H1 (cell line): ENCODE measurements at places on chromosomes 2 and 18.

DNA sequence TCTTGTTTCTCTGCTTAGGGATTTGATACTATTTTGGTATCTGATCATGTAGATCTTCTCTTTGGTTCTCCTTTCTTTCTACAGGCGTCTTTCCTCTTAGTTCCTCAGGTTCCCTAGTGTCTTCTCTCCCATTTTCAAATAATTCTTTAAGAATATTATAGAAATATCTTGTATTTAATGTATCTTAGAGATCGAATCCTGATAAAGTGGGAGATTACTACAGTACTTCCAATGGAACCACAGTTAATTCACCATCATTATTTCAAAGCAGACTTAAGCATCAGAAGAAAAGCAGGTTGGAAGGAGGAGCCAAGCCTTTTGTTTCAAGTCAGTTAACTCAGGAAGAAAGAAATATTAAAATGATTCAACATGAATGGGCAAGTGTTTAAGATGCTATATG is 1.1 kb upstream of the CHN1 start:
- DNase-seq = no peak

GRCh38 chr2:86021396-86022378 is 84.0 kb downstream of the POLR1A start:
- no peak for DNase-seq

DNA sequence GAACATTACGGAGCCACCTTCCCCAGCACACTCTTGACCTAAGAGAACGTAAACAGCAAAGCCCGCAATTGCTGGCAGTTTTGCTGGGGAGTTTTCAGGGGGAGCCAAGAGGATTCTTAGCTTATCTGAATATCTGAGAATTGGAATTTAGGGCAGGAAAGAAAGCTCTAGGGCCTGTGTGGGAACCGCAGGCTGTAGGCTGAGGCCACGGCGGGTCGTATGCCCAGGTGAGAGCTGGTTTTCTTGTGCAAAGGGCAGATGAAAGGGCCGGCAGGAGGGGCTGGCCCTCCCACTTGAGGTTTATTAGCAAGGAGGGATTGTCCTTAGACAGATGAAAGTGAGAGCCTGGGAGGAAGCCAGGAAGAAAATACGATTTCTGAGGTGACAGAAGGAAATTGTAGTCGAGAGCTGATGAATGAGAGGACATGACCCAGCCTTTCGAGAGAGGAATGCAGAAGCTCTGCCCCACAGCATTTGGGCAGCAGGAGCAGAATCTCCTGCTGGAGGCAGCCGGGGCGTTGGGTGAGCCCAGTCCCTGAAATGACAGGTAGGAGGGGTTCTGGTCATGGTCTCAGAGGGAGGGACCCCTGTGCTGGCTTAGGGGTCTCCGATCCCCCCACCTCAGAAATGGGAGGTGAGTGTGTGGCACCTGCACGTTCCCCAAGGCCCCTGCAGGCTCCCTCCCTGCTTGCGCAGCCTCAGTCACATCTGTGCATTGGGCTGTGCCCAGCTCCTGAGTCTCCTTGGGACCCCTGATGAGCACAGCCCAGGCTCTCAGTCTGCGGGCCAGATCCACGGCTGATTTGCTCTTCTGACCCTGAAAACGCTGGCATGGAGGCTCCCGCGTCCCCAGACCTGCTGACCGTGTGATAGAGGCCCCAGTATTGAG is 61.1 kb downstream of the CABLES1 start:
- no peak for DNase-seq

- no peak for DNase-seq
These were observed 1041.2 kb upstream of the CELF4 start for GRCh38 chr18:38606841-38607240.

GRCh38 chr2:99959261-99960014 is 183.0 kb downstream of the AFF3 start:
- no peak for DNase-seq

- DNase-seq = no peak
These were observed 19.1 kb downstream of the IL1R2 start for GRCh38 chr2:102010902-102011301.

DNA sequence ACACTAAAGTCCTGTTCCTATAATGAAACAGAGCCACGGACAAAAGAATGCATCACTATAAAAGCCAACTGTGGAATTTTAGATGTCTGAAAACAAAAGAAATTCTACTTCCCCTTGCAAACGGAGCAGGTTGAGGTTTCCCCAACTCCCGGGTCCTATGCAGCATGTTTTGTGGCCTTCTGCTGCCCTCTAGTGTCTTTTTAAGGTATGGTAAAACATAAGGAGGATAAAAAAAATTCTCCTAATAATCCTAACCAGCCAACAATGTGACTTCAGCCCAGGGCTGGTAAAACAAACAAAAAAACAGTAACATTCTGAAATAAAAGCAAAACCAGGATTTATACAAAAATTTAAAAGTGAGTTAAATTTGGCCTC is 539.5 kb downstream of the NRXN1 start:
- DNase-seq = peak; percentile 27

GRCh38 chr2:11874861-11875260 is 128.4 kb downstream of the LPIN1 start:
- DNase-seq = no peak

- DNase-seq = no peak
These were observed 213.4 kb downstream of the CDH20 start for GRCh38 chr18:61546590-61546989.

GRCh38 chr2:57443086-57443485 is 603.5 kb upstream of the VRK2 start:
- DNase-seq = no peak

DNA sequence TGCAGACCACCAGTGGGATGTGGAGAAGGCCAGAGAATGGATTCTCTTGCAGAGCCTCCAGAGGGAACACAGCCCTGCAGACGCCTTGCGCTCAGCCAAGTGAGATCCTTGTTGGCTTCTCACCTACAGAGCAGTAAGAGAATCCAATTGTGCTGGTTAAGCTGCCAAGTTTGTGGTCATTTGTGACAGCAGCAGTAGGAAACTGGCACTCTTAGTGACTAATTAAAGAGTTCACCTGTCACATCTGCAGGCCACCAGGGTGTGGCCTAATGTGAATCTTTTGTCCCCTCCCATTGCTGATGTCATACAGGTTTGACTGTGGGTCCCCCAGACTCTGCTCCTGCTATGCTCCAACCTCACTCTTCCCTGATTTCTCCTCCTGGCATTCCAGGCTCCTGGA is 235.9 kb downstream of the TFCP2L1 start:
- no peak for DNase-seq

DNA sequence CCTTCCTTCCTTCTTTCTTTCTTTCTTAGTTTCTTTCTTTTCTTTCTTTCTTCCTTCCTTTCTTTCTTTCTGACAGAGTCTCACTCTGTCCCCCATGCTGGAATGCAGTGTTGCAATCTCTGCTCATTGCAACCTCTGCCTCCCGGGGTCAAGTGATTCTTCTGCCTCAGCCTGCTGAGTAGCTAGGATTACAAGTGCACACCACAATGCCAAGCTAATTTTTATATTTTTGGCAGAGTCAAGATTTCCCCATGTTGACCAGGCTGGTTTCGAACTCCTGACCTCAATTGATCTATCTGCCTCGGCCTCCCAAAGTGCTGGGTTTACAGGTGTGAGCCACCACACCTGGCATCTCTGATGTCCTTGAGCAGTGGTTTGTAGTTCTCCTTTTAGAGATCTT is 48.5 kb downstream of the IL1R2 start:
- DNase-seq = no peak

DNA sequence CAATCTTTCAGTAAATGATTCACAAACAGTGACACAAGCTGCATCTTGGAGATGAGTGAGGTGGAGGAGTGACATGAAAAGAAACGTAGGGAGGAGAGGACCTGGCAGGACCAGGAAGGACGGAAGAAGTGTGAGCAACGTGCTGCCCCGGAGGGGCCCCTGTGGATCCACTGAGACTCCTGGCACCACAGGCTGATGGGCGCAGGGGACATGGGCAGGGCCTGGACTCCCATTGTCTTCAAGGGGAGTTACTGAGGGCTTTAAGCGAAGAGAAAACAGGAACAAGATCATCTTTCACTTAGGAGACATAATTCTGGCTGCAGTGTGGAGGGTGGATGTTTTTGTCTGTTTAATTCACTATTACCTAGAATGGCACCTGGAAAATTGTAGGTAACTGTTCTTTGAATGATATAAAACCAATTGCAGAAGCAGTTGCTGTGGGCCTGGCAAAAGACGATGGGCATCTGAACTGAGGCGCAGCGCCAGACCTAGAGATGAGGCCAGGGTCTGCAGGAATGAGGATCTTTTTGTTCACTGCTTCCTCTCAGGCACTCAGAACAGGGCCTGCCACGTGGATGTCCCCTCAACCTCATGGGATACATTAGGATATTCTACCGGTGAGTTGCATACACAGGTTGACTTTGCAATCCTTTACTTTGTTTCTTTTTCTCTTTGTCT is 156.4 kb downstream of the TMEM18 start:
- no peak for DNase-seq

DNA sequence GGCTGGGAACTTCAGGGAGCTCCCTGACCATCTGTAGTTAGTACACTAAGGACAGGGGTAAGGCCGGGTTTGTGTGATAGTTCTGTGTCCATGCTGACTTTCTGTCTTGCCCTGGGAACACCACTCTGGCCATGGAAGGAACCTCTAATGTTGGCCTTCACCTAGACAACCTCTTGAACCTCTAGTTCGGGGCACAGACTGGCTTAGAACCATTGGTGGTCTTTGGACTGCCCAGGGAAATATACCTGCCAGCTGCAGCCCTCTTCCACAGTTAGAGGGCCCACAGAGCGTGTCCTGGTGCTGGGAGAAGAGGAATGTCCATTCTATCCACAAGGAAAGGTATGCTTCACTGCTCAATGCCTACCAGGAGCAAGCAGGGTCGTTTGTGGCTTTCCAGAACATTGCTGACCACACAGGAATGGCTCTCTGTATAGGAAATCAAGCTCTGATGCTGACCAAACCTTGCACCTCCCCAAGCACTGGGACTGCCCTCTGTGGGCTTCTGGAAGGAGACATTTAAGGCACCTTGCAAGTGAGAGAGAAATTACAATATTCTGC is 318.8 kb upstream of the EPAS1 start:
- no peak for DNase-seq

GRCh38 chr18:45690975-45691815 is 32.8 kb upstream of the SLC14A1 start:
- peak; percentile 46 for DNase-seq

DNA sequence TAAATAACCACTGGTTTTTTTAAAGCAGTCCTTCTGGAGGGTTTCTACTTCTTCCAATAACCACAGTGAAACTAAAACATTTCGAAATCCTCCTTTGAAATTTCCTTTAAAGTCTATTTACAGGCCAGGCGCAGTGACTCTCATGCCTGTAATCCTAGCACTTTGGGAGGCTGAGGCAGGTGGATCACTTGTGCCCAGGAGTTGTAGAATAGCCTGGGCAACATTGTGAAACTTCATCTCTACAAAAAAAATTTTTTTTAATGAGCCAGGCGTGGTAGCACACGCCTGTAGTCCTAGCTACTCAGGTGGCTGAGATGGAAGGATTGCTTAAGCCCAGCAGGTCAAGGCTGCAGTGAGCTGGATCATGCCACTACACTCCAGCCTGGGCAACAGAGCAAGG is 15.2 kb downstream of the KIDINS220 start:
- no peak for DNase-seq

- no peak for DNase-seq
These were observed 12.4 kb downstream of the COPS8 start for GRCh38 chr2:237097911-237098702.

DNA sequence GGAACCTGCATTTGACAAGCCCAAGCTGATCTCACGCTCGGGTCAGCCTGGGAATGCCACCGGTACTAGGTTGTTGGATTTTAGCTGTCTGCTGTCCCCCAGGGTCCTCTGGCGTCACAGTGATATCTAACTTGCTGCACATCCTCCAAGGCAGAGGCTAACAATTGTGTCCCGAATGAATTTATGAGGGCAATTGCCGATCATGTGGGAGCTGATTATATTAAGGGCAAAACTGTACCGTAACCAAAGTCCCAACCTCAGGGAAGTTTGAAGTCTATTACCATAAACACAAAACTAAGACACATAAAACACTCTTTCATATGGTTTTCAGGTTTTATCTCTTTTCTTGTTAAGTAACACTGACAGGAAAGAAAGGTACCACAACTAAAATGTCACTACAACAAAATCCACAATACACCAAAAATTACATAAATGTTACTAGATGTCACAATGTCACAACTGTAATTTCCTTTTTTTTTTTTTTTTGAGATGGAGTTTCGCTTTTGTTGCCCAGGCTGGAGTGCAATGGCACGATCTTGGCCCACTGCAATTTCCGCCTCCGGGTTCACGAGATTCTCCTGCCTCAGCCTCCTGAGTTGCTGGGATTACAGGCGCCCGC is 6.7 kb downstream of the UXS1 start:
- no peak for DNase-seq

DNA sequence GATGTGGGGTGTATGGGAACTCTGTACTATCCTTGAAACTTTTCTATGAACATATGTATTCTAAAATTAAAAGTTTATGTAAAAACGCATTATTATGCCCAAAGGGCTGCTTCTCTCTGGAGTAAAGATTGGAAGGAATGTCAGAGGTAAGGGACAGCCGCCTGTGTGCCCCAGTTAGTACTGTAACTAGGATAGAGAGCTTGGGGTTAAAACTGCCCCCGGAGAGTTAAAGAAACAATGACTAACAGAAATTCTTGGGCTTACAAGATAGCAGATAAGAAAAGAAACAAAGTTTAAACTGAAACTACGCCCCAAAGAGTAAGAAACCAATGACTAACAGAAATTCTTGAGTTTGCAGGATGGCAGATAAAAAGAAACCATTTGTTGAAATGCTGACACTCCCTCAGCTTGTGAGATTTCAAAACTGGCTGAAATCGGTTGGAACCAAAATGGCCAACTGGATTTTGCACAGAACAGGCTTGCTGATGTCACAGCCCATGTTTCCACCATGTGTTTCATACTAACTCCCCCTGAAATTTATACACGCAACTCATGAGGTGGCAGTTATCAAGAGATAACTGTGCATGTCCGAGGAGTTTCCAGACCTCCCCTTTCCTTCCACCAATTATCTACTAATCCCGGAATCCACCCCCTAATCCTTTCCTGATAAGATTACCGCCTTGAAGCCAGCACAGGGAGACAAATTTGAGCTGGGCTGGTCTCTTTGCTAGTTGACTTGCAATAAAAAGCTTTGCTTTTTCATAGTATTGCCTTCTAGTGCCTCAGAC is 8.7 kb upstream of the TXNDC2 start:
- no peak for DNase-seq

DNA sequence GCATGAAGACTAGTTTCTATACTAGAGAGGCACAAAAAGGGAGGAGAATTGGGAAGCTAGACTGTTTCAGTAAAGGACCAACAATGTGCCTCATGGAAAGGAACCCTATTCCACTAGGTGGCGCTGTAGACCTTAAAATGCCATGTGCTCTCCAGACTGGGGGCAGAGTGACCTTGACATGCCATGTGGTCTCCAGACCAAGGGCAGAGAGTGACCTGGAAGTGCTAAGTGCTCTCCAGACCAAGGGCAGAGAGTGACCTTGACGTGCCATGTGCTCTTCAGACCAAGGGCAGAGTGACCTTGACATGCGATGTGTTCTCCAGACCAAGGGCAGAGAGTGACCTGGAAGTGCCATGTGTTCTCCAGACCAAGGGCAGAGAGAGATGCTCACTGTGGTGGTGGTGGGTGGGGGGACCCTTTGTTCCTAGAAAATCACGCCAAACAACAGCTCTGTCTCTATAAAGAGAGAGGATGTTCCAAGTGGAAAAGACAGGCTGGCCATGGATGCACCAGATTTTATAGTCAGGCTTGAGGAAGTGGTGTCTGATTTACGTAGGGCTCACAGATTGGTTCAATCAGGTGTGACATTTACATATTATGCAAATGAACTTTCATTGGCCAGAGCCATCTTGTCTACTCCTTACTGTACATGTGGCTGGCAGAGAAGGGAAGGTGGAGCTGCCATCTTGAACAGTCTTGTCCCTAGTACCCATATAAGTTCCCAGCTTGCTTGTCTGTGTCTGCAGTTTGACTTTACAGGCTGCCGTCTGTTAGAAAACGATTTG is 344.0 kb upstream of the DDX18 start:
- DNase-seq = peak; percentile 41
